ENCODE measurements at places on chromosomes 7 and 10.

GRCh38 chr10:73875139-73875475, 752 bp upstream of the CAMK2G start:
- DNase-seq: peak; percentile 77

DNA sequence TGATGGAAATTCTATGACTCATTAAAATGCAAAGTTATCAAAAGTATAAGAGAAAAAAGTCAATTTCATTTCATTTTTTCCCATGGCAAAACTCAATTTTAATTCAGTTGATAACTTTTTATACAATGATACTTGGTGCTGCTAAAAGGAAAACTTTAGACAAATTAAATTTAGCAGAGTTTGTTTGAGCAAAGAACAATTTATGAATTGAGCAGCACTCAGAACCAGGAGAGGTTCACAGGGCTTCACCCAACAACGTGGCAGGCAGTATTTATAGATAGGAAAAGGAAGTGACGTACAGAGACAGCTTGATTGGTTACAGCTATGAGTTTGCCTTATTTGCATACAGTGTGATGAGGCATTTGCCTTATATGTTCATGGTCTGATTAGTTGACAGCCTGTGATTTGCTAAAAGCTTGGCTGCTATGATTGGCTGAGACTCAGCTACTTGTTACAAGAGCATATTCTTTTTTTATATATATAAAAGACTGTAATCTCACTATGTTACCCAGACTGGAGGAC, 157.2 kb upstream of the CELF2 start:
- DNase-seq: no peak

GRCh38 chr10:128336401-128336800, 210.2 kb upstream of the MKI67 start:
- no peak for DNase-seq

GRCh38 chr7:7972922-7973594, 4.5 kb downstream of the GLCCI1 start:
- no peak for DNase-seq

- DNase-seq: no peak
These were observed 208.8 kb downstream of the HIBADH start for GRCh38 chr7:27453702-27454405.

GRCh38 chr7:11895337-11895736, 63.3 kb upstream of the THSD7A start:
- no peak for DNase-seq

DNA sequence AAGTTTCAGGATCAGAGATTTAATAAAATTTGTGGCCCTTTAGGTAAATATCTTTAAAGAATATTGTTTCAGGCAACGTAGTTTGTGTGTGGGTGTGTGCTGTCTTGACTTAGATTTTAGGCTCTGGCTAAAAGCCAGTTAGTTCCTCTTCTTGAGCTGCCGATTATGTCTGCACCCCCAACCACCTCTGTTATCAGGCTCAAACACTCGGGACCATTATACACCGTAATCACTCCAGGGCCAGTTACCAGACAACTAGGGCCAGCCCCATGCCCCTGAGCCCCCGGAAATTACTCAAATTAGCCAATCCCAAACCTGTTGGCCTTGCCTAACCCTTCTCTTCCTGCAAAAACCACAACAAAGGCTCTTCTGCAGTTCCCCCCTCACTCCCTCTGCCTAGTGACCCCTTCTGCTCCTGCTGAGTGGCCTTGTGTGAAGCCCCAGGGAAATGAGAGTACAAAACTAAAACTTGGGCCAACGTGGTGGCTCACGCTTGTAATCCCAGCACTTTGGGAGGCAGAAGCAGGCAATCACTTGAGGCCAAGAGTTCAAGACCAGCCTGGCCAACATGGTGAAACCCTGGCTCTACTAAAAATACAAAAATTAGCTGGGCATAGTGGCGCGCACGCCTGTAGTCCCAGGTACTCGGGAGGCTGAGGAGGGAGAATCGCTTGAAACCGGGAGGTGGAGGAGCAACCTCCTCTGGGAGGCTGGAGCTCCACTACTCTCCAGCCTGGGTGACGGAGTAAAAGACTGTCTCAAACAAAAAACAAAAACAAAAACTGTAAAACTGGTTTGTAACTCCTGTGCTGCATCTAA, 9.2 kb upstream of the HNRNPF start:
- peak; percentile 78 for DNase-seq

DNA sequence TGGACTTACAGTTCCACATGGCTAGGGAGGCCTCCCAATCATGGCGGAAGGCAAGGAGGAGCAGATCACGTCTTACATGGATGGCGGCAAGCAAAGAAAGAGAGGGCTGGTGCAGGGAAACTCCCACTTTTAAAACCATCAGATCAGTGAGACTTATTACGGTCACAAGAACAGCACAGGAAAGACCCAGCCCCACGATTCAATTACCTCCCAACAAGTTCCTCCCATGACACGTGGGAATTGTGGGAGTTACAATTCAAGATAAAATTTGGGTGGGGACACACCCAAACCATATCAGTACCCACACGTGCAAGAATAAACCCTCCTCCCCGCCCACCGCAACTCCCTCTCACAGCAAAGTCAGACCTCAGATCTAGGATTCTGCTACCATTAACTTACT, 4.5 kb upstream of the AIFM2 start:
- no peak for DNase-seq

DNA sequence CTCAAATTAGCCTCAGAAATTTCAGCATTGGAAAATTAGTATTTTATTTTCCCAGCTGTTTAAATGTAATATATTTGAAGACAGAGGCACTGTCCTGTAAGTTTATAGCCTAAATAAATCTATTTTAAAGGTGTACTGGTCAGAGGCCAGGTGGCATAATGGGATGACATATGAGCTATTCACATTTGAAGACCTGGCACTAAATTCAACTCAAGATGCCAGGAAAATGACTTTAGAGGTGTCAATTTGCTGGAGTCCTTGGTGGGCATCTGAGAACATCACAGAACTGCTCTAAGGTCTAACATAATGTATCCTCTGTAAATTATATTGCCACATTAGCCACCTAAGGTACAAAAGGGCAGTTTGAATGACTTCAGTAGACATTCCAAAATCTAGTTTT, 348.9 kb upstream of the BMPER start:
- DNase-seq: no peak

DNA sequence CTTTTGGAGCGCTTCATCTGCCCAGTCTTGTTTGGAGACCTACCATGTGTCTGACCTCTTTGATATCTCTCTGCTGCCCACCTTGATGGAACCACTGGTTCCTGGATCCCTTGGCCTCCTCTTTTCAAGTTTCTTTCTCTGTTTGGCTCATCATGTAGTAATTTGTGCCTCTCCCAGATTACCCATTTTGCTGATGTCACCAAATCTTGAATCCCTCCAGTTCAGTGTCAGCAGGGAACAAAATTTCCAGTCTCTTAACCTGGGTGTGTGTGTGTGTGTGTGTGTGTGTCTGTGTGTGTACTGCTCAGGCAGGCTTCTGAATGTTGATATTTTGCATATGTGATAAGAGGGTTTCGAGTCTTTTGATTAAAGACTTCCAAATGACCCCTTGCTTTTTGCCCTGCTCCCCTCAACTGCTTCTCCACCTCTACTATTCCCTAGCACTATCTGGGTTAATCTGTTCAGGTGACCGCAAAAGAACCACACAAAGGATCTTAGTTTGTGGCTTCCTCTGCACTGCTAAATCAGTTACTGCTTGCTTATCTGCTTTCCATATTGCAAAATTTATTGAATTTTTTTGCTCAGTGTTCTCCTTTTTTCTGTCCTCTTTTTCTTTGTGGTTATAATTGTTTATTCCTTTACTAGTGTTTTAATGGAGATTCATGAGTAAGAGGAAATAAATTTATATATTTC, 25.7 kb downstream of the MYO3A start:
- no peak for DNase-seq

DNA sequence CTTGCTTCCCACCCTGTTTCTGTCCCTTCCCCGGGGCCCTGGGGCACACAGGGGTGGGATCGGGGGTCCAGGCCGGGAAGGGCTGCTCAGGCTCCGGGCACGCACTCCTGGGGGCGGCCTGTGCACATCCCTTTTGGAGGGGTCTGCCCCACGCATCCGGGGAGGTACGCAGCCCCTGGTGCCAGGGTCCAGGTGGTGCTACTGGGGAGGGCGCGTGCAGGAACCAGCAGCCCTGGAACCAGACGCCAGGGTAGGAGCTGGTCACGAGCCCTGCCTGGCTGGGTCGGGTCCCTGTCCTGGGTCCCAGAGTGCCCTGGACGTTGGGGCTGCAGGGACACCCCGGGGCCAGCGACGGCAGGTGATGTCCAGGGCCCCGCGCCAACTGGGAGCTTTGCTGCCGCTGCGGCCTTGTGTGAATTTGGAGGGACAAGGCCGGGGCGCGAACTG, 53.4 kb downstream of the GLRX3 start:
- no peak for DNase-seq

DNA sequence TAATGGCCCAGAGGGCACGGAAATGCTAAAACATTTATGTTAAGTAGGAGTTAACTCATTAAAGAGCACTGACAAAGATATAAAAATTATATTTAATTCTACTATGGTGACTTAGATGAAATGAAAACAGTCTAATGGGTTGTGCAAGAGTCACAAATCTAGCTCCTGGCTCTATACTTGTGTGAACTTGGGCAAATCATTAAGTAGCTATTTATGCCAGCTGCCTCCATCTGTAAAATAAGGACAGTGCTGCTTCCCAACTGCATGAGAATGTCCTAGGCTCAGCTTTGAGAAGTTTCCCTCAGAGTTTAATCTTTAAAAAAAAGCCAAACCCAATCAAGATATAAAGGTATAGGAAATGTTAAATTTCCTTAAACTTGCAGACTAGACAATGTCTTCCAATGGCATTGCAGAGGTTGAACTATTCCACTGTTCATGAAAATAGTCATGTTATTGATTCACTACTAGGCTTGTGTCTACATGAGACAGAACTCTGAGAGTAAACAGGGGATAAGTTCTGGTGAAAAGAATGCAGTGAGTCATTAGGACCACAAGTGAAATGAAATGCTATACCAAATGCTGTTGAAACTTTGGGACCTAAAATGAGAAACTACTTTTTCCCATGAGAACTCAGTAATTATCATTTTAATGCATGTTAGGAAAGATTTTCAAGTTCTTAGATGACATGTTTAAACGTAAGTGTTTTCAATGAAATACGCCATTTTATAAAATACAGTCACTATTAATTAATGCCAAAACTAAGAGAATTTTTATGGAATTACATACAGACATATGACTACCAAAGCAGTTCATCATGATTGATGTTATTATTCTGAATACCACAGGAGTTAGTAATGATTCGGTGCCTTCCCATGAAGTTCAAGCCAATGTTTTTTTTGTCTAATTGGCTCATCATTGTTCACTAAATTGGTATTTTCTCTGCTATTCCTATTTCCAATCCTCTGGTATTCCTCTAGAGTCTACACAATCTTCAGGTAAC, 84.2 kb downstream of the CDK6 start:
- no peak for DNase-seq

DNA sequence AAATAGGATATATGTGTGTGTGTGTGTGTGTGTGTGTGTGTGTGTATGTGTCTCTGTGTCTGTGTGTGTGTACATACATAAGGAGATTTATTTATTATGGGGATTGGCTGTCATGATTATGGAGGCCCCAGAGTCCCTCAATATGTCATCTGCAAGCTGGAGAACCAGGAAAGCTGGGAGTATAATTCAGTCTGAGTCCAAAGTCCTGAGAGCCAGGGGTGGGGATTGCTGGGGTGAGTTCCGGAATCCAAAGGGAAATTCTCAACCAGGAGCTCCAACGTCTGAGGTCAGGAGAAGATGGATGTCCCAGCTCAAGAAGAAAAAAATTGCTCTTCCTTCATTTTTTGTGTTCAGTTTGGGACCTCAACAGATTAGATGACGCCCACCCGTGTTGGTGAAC, 50.7 kb upstream of the PLPP4 start:
- DNase-seq: no peak
